ENCODE measurements at places on chromosomes 16 and 17.

DNA sequence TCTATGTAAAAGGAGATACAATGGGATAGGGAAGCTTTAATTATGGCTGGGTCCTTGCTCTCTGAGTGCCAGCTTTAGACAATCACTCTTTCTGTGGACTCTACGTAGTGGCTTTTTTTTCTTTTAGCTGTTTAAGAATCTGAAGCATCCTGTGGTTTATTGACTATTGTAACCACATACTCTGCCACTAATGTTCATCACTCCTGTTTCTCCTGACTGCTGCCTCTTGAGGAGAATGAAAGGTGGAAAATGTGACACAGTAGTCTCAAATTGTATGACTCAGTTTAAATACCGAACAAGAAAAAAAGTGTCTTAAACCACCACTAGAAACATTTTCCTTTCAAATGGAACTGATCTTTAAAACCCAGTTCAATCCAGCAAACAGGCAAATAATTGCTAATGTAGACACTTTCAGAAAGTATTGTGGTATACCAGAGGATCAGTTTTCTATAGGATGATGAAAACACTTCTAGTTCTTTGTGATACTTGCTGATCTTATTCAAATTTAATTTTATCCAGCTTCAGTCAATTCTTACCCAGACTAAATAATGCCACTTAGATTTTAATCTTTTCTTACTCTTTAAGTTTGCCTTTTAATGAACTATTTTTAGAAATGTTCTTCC lies 302.7 kb upstream of the PMFBP1 start:
- no peak for DNase-seq

DNA sequence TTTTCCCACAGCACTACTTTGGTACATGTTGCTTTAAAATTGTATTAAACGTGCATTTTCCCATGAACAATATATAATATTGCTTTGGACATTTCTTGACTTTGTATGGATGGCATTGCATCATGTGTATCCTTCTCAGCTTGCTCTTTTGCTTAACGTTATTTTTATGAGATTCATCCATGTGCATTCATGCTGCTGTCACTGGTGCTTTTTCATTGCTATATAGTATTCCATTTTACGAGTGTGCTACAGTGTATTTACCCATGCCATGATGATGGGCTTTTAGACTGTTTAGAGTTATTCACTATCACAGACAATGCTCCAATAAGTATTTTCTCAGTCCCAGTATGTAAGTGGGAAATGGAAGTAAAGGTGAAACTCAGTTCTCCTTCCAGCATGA lies 195.2 kb upstream of the COX10 start:
- DNase-seq: no peak

- no peak for DNase-seq
These were observed 1.4 kb upstream of the ITGB3 start for GRCh38 chr17:47252209-47252608.

GRCh38 chr16:85608515-85608885 lies 4.6 kb upstream of the GSE1 start:
- no peak for DNase-seq

- no peak for DNase-seq
These were observed 60.2 kb upstream of the KSR1 start for GRCh38 chr17:27396045-27396444.

- DNase-seq: no peak
These were observed 11.0 kb upstream of the OSGIN1 start for GRCh38 chr16:83942074-83942473.

- DNase-seq: no peak
These were observed 270.5 kb downstream of the FOXL1 start for GRCh38 chr16:86848821-86849220.

DNA sequence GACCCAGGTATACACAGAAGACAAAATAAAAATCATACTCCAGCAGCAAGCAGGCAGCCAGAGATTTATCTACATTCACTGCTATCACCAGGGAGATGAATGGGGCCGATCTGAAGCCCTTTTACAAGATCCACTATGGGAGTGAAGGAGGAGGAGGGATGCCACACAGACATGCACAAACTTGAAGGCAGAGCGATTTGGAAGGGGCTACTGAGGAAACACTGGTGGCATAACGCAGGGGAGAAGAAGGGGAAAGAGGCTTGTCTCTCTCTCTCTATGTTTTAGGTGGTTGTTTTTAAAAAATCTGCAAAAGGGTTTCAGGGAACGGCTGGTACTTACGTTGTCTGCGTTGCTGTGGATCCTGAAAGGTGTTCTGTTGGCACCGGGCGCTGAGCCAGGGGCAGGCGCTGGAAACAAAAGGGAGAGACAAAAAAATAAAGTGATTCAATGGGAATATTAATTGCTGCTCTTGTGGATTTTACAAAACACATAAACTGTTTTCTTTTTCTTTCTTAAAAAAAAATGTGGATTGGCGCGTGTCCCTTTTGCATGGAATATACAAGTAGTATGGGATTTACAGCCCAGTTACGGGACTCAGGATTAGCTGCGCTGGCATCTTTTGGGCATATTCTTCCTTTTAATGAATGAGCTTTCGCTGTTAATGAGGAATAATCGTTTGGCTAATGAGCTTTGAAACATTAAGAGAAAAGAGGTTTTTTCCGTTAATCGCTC lies 255.3 kb upstream of the PMFBP1 start:
- DNase-seq: no peak

- no peak for DNase-seq
These were observed 25.8 kb downstream of the SRCIN1 start for GRCh38 chr17:38579934-38580333.

Measured in stimulated activated effector memory CD8-positive, alpha-beta T cell treated with anti-CD3 and anti-CD28 coated beads, Interleukin-12 subunit alpha, Interleukin-12 subunit beta, amount 100 ng/mL, for 72 hours (primary cell).